ENCODE measurements at places on chromosomes 2 and 18.

DNA sequence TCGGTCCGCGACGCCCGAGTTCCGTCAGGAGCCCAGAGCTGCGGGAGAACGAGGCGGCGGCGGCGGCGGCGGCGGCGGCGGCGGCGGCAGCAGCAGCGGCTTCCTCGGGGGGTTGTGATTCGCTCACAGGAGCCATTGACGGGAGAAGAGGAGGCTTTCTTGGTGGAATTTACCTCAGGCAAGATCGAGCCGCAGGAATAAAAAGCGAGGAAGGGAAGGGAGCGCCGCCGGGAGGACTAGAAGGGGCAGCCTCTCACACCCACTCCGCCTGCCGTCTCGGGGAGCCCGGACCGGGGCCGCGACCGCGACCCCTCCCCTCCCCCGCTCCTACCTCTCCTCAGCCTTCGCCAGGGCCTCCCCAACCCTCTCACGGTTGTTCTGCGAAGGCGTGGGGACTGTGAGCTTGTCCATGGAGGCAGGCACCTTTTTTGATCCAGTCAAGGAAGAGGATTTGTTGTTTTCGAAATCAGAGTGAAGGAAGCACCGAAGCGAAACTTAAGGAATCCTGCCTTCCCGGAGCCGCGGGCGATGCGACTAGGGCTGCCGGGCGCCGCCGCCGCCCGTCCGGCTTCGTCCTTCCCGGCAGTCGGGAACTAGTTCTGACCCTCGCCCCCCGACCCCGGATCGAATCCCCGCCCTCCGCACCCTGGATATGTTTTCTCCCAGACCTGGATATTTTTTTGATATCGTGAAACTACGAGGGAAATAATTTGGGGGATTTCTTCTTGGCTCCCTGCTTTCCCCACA, 506 bp downstream of the BMPR2 start:
- DNase-seq: peak; percentile 29

DNA sequence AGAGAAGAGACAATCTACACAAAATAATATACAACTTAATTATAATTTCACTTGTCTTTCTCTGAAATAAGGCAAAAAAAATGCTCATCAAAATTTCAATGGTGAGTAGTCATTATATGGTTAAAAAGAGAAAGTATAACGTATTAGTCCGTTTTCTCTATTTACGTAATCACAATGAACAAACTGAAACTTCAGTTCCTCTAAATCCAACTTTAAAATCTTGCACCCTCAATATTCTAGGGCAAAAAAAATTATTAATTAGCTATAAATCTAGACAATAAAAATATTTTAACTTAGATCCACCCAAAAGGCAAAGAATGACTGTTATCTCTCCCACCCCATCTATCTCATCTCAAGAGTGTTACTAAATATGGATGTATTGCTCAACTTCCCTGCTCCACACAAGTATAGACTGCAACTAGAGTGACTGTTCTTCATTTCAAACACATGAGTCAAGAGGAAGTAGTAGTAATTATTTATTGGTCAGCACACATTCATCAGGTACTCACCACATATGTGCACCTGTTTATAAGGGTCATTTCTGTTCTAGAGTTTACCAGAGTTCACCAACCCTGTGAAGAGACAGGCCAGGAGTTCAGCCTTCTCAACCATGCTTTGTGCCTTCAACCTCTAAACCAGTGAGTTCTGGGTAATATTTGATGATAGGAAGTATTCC, 36.4 kb downstream of the STK39 start:
- DNase-seq: peak; percentile 88

- no peak for DNase-seq
Measured at GRCh38 chr2:154507186-154507585, 191.3 kb upstream of the KCNJ3 start.

DNA sequence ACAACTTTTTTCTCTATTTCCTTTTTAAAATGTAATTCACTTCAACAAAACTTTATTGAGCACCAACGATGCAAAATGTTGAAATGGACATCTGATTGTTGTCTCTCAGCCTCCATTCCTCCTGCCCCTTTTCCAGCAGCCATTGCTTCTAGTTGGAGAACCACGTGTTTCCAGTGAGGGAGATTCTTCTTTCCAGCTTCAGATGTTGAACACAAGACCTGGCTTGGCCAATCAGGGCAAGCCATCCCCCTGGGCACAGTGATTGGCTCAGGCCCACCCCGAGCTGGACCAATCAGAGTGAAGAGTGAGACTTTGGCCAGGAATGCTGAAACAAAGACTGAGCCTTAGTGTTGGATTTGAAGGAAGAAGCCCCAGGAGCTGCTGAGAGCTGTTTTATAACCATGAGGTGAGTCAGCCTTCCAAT, 59.0 kb downstream of the E2F6 start:
- DNase-seq: peak; percentile 87

DNA sequence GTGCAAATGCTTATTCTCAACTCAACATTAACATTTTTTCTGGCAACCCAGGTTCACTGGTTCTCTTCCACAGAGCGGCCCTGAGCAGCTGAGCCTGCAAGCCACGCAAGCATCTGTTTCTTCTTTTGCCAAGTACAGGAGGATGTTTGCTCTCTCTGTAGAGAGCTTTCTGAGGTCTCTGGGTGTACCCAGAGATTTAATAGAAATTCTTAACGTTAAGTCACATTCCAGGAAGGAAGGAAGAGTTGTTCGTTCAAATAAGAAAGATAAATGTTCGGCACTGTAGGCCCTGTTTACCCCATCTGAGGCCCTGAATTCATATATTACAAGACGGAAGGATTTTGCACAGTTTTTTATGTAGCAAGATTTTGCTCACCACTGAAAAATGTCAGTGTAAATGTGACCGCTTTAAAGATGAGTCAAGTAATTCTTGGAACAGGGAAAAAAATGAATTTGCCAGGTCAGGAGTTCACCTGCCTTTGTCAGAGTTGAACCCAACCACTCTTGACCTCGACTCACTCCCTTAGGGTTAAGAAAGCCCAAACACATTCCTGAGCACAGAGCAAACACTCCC, 30.1 kb downstream of the KCTD18 start:
- peak; percentile 79 for DNase-seq

DNA sequence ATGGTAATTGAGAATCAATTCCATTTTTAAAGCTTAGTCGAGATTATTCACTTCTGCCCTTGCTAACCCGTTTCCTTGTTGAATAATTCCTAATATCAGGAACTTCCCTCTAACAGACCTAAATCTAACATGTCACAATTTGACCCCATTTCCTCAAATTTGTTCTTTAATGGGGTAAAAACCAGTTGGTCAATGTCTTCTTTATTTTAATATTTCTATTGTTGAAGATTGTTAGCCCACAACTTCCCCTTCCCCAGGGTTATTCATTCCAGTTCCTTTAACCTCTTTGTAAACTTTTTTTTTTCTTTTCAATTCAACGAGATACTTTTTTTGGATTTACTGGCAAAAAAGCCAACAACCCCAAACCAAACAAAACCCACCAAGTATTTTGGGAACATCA, 7.3 kb downstream of the TNFRSF11A start:
- DNase-seq: no peak

DNA sequence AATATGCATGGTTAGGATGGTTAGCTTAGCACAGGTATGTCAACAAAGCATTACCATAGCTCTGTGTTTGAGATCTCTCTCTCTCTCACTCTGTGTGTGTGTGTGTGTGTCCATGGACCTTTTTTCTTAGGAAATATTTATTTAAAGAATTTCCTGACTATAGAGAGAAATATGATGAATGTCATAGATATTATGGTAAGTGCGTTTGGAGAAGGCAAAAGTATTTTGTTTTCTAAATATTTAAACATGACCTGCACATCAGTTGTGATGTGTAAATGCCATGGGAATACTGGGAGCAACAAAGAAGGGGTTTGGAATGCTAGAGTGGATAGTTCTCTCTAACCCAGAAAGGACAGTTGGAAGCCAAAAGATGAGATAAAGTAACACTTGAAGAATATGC, 3.9 kb upstream of the TMEM178A start:
- DNase-seq: no peak

GRCh38 chr18:31504455-31505147, 6.6 kb downstream of the DSG2 start:
- no peak for DNase-seq

- DNase-seq: no peak
Measured at GRCh38 chr2:199307461-199307860, 150.3 kb downstream of the SATB2 start.

DNA sequence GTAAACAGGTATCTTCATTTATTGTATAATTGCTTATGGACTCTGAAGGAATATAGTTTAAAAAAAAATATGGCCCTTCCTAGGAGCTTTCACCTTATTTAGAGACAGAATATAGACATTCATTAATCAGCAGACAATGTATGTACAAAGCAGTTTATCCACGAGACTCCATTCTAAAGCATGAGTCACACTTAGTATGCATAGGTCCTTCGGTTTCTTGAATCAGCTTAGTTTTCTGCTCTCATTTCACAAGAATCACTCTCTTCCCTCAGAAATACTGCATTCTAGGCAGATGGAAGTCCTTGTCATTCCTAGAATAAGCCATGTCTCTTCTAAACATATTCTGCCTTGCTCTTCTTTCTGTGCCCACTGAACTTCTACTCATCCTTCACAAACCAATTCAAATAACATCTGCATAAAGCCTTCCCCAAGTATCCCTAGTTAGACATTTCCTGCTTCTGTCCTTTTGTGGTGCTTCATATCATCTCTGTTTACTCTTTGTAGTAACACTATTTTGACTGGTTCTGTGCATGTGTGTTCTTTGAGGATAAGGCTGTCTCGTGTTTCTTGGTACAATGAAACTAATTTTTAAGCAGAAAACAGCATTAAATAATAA, 84.5 kb downstream of the PTRHD1 start:
- no peak for DNase-seq

DNA sequence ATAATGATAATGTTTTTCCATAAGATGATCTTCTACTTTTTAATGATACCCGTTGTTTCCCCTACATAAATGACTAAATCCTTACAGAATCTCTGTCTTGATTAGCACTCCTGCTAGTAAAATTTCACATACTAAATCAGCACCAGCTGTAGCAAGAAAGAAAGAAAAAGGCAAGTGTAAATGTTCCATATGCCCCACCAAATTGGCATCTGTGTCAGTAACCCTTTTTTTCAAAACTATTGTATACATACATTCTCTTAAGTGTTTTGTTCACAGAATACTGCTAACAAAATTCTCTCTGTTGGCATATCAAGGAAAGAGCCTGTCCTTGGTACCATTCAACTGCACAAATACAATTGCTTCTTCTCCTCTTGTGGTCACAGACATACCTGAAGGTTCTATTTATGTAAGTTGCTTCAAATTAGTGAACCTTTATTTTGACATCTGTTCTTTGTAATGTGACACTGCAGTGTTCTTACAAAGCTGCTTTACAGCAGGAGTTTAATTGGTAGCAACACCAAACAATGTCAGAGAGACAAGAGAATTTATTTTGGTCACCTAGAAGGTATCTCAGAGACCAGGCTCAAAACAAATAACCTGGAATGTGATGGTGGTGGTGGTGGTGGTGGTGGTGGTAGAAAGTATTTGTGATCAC, 641.9 kb downstream of the ZEB2 start:
- DNase-seq: no peak

GRCh38 chr2:6644261-6644660, 221.4 kb downstream of the CMPK2 start:
- DNase-seq: no peak

DNA sequence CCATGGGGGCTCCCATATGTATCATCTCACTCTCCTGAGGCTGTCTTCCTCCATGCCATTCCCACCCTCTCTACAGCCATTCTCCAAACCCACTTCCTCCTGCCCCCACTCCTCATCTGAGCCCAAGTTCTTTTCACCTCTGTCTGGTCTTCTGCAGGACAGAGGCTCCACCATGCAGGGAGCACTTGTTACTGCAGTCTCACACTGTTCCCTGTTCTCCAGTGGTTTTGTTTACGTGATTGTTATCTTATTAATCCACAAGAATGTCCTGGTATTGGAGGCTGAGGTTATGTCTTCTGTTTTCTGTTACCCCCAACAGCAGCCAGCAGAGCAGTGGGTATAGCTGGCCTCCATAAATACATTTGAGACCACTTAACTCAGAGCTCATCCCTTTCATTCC, 51.4 kb downstream of the PAX8 start:
- no peak for DNase-seq

- DNase-seq: no peak
Measured at GRCh38 chr2:179550214-179550613, 285.6 kb upstream of the SESTD1 start.

DNA sequence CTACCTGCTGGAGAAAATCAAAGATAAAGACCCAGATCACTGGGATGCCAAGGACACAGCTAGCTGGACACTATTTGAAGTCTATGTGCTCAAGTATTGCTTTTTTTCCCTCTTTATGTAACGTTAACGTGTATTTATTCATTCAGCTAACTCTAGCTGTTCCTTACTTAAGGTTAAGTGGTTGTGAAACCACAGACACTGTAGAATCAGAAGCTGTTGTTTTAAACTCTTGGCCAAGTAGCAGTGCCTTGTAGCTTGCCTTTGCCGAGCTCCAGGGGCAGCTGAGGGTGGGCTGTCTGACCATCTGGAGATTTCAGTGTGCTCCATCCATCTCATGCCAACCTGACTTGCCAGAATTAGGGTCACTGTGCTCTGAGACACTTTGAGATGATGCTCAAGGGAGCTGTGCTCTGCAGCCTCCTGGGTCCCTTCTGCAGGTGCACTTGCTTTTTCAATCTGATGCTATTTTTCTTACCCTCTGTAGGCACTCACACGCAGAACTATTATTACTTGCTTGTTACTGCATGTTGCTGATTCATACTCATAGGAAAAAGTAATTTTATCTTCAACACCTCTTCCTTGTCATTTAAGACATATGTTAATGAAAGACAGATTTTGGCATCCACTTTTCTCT, 116.2 kb downstream of the METTL8 start:
- DNase-seq: no peak

DNA sequence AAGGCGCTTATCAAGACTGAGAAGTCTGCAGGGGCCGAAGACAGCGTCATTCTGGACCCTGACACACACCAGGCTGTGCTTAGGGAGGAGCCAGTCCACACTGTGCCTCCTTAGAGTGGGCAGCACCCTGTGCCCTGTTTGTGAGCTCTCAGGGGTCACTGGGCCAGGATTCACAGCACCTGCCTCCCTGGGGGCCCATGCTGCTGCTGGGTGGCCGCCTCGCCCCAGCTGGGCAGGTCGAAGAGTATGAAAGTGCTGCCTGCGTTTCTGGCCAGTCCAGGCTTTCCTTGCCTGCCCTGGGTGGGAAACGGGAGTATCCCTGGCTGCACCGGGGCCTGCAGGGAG, 15.4 kb upstream of the GPR55 start:
- DNase-seq: no peak

DNA sequence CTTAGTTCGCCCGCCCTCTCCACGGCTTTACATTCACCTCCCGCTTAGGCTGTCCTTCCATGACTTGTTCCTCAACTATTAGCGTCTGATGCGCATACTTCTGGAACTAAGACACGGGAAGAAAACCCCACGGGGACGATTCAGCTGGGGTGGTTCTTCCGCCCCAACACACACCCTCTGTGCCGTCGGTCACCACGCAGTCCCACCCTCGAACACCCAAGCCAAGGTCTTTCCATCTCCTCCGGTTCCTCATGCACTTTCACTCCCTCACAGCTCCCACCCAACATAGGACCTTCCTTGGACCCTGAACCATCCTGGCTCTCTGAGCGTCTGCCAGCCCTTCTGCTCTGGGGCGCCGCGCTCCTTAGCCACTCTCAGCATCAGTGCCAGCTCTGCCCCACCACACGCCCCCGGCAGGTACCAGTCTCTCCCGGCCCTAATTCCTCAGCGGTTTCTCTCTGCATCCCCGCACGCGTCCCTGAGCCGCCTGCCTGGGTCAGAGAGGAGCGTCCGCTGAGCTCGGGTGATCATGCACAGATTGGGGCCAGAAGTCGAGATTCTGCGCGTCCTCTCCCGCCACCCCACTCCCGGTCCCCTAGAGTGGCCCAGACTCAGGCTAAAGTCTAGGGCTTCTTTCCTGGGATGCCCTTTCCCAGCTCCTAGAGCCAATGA, 522 bp upstream of the SRD5A2 start:
- DNase-seq: no peak

GRCh38 chr2:20594957-20595356, 55.9 kb downstream of the HS1BP3 start:
- no peak for DNase-seq

All from AG10803 (cell line).